ENCODE measurements at places on chromosomes 6 and 20. TPM values are rescaled to one million over a fixed set of nuclear protein-coding genes. Genes with fewer than 3 reads are reported as not detected.

DNA sequence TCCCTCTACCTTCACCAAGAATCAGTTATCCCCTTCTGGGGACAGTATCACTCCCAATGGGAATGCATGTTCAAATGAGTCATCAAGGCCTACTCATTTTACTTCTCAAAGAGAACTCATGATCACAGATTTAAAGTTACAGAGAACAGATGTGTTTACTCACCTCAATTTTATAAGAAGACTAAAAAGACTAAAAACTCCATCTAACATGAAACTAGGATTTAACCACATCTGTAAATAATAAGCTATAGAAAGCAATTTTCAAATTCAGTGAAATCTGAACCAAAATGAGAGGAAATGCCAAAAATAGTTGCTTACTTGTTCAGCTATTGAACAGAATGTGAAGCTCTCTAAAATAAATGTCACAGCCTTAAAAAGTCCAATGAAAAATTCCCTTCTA lies 300.1 kb upstream of the KCNQ5 start:
- DNase-seq: no peak

- no peak for DNase-seq
These were observed 41.9 kb downstream of the FGD2 start for GRCh38 chr6:37047346-37047688.

DNA sequence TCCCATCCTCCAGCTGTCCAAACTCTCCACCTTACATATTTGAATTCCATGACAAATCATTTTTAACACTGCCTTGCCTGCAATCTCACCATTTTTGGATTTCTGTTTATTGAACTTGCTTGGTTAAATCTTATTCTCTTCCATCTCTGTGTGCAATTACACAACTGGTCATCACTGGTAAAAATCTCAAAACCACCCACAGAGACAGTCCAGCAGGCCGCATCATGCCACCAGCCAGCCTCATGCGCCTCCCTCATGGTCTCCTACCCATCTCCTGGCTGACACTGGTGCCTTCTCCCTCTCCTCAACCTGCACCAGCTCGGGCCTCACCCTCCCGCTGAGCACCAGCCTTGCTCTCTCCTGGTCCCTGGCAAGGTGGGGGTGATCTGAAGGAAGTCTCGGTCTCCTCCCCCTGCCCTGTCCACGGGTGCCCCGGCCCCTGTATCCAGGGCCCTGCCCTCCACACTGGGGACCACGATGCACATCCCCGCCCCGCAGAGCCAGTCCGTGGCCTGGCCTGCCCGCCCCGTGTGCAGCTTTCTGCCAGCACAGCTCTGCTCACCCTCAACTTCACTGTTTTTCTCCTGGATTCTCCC lies 92.0 kb downstream of the THBS2 start:
- no peak for DNase-seq

GRCh38 chr20:14197097-14197496 lies 140.3 kb downstream of the FLRT3 start:
- DNase-seq: no peak

Gene DTNBP1
- 30.8 TPM for total RNA-seq

Gene PGM3
- 50.4 TPM for total RNA-seq
